ENCODE measurements at places on chromosomes 3 and 15. TPM values are rescaled to one million over a fixed set of nuclear protein-coding genes. Genes with fewer than 3 reads are reported as not detected.

The SLC28A1 gene
- not detected for polyA plus RNA-seq

GRCh38 chr15:58311556-58311955, 120.2 kb upstream of the LIPC start:
- DNase-seq = no peak

- DNase-seq = no peak
These were observed 66.4 kb downstream of the LRTM1 start for GRCh38 chr3:54861248-54862067.

DNA sequence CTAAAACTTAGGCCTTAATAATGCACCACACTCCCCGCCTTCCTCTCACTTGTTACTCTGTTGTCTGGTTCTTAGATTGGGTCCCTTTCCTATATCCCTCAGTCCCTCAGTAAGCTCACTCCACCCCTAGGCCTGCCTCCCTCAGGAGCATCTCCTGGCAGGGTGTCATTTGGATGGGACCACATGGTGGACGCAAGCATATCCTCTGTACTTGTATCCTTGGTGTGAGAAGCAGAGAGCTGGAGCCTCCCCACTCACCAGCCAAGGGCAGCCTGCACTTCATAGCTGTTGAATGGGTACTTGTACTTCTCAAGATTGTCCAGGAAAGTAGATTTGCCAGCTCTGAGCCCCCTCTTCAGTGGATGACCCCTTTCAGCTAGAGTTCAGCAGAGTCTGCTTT, 11.6 kb downstream of the SEC61A1 start:
- no peak for DNase-seq

DNA sequence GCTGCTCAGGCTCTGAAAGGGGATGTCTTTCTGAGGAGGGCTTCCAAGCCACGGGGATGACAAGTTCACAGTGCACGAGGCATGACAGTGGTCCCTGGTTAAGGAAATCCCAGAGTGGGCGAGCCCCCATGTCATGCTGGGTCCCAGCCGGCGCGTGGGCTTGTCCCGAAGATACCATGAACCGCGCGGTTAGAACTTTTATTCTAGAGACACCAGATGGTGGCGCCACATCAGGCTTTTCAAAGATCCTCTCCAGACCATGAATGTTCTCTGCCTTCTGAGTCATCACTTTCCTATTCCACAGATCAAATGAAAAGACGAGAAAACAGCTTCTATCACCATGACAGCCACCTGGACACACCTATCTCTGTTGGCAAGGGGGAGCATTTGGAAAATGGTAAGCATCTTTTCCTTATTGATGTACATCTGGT, 227.8 kb upstream of the LYSMD4 start:
- DNase-seq = no peak

DNA sequence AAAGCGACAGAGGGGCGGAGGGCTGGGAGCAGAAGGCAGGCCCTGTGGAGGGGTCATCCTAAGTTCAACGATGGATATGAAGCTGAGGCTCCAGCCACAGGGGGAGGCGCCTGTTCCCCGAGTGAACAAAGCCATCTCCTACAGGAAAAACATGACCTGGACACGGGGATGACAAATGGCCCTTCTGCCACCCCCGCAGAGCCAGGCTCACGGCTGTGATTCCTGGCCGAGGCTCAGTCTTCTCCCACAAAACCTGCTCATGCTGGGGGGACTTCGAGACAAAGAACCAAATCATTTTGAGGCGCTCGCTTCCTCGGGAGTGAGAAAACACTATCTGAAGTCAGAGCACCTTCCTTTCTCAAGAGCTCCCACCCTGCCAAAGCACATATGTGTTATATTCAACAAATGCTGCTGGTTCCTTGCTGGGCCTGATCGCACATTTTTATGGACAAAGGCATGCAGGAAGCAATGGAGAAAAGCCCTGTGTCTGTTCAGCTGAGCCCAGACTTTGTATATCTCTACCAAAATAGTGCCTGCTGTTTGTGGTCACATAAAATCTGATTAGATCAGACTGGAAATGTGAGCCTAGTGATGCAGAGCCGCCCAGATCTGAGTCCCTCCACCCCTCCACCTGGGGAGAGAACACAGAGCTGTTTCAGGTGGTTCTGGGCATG, 5.6 kb downstream of the RBP1 start:
- no peak for DNase-seq

DNA sequence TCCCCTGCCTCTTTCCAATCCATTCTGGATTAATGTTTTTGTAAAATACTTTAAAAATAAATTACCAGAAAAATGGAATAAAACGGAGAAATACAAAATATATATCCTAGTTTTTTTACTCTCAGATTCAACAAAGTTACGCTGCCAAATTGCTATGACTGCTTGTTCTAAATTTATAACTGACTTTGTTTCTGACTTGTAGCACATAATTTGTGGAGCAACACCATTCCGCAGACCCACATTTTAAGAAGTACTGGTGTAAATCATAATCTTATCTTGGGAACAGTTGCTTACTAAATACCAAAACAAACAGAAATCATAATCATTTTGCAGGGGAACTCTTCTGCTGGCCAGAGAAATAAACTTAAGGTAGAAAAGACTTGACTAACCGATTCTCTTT, 339.4 kb upstream of the CBLB start:
- no peak for DNase-seq
